NCI-H1105 (cell line): ENCODE measurements at places on chromosomes 4 and X.

- DNase-seq, result no peak
These were observed 727.6 kb downstream of the TRAM1L1 start for GRCh38 chr4:116357758-116358157.

GRCh38 chrX:139290310-139290709 lies 240.2 kb upstream of the F9 start:
- no peak for DNase-seq

- no peak for DNase-seq
These were observed 13.1 kb downstream of the HERC6 start for GRCh38 chr4:88391703-88392102.

GRCh38 chr4:150389896-150390530 lies 191.9 kb upstream of the MAB21L2 start:
- DNase-seq, result no peak

DNA sequence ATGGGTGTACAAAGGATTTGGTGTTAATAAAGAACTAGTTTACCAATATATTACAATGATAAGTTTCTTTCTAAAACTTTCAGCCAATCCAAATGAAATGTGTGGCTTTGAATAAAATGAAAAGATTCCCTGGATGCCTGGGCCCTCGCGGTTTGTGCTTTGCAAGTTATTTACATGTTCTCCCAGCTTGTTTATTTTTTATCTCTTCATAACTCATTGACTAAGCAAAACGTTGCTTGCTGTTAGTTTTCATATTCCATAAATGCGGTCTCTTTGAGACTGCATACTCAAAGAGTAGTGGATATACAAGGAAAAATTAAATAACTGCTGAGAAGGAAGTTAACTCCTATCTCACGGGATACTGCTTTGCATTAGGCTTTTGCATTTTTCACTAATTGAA lies 26.0 kb downstream of the FHDC1 start:
- DNase-seq, result no peak

GRCh38 chr4:9988363-9988749 lies 32.9 kb downstream of the SLC2A9 start:
- no peak for DNase-seq

- DNase-seq, result no peak
These were observed 166.0 kb downstream of the FBXW7 start for GRCh38 chr4:152369902-152370295.

GRCh38 chr4:98828801-98829200 lies 100.1 kb downstream of the EIF4E start:
- no peak for DNase-seq

DNA sequence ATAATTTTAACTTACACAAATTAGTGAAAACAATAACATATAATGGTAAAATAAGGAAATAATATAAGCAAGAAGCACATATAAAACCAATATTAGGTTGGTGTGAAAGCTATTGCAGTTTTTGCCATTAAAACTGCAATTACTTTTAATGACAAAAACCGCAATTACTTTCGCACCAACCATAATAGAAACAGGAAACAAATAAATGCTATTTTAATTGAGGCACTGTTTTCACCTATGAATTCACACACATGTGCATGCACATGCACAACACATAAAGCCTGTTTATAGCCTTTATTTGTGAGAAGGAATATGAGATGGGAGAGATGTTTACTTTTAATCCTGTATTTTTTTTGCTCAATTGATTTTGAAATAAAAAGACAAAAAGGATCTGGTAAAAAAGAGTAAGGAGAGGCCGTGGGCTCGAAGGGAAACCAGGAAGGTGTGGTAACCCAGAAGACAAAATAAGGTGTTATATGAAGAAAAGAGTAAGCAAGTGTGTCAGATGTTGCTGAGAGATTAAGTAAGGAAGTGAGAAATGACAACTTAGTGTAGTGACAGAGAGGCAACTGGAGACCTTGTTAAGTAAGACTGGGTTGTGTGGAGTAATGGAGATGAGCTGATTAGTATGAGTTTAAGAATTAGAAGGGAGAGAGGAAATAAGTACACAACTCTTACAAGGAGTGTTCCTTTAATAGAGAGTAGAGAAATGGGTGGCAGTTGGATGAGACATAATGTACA lies 69.0 kb downstream of the KLHL13 start:
- DNase-seq, result no peak

- no peak for DNase-seq
These were observed 35.1 kb upstream of the PPP2R3B start for GRCh38 chrX:421646-422391.
